ENCODE measurements at places on chromosomes 3 and 15.

GRCh38 chr15:68981941-68982340 is 32.6 kb upstream of the NOX5 start:
- H3K27ac ChIP-seq: no peak overlapping the region
- H3K27me3 ChIP-seq: no peaks in the 10 kb centered on the region
- DNase-seq: no peak
- H3K36me3 ChIP-seq: no peaks in the 10 kb centered on the region

- H3K4me3 ChIP-seq: no peak overlapping the region
- H3K36me3 ChIP-seq: no peaks in the 10 kb centered on the region
- peaks cover 57% of the 10 kb centered on the region for H3K27me3 ChIP-seq
- DNase-seq: peak; percentile 56
- peaks cover 9% of the 10 kb centered on the region for H3K4me1 ChIP-seq
Measured at GRCh38 chr15:65981837-65982626, 112.7 kb downstream of the RAB11A start.

GRCh38 chr3:88291486-88291885 is 141.7 kb downstream of the C3orf38 start:
- H3K27ac ChIP-seq: no peak overlapping the region
- no peaks in the 10 kb centered on the region for H3K4me1 ChIP-seq
- H3K27me3 ChIP-seq: no peaks in the 10 kb centered on the region
- no peak overlapping the region for H3K4me3 ChIP-seq
- no peak for DNase-seq

GRCh38 chr15:66765478-66766281 is 63.6 kb downstream of the SMAD6 start:
- H3K27ac ChIP-seq: peak overlapping the region; percentile 37
- H3K27me3 ChIP-seq: peaks cover 15% of the 10 kb centered on the region
- peaks cover 90% of the 10 kb centered on the region for H3K4me1 ChIP-seq
- H3K4me3 ChIP-seq: no peak overlapping the region

DNA sequence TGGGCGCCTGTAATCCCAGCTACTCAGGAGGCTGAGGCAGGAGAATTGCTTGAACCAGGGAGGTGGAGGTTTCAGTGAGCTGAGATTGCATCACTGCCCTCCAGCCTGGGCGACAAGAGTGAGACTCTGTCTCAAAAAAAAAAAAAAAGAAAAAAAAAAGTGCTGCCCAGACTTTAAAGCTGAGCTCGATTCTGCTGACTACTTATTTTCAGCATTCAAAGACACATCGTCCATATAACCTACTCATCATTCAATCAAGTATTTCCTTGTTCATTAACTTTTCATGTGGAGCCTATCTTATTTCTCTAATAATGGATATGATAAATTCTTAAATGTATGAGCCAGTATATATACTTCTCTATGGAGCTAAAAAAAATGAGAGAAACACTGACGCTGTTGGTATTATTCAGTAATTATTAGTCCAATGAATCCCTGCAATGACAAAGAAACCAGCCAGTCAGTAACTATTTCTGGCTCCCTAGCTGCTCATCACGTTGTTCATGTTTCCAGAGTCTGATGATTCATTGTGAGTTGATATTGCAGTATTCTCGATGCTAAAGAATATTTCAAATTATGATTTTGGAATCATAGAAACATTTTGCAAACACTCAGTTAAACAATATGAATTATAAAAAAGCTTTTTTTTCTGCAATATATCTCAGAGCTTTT is 111.9 kb downstream of the RAP2B start:
- H3K27ac ChIP-seq: no peak overlapping the region
- H3K27me3 ChIP-seq: no peaks in the 10 kb centered on the region
- no peak overlapping the region for H3K4me3 ChIP-seq
- no peak for DNase-seq
- no peaks in the 10 kb centered on the region for H3K36me3 ChIP-seq
- H3K4me1 ChIP-seq: no peaks in the 10 kb centered on the region

DNA sequence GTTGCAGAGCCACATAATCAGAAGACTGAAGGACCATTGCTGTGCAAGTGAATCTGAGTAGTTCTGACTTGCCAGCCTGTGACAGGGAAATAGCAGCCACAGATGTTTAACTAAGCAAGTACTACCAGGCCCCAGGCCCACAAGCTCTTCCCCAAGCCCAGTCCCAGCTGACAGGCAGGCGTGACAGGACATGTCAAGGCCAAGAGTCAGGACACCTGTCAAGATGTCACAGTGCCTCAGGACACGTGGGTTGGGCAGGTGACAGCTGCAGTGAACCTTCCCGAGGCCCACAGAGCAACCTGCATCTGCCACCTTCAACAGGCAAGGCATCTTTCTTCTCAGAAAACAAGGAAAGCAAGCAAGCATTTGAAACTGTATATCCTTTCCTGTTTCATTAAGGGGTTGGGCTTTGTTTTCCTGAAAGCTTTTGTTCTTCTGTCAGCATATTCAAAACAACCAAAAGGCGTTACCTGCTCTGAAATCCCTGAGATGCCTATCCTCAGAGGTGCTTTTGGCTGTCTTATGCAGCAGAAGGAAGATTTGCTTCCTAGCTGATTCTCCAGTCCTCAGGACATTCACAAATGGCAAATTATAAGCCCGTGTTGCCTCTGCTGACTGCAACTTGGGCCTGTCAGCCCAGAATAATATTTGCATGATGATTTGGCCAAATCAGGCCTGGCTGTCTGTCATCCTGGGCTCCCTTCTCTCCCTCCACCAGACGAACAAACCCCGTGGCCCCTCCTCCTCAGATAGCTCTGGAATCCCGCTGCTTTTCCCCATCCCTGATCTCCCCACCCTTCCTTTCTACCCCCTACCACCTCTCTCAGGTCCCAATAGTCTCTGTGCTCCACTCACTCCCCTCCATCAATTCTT is 171.8 kb upstream of the WNT5A start:
- H3K36me3 ChIP-seq: no peaks in the 10 kb centered on the region
- H3K4me1 ChIP-seq: no peaks in the 10 kb centered on the region
- no peak overlapping the region for H3K27ac ChIP-seq
- DNase-seq: no peak

- no peaks in the 10 kb centered on the region for H3K4me1 ChIP-seq
- H3K4me3 ChIP-seq: no peak overlapping the region
- H3K27ac ChIP-seq: no peak overlapping the region
- DNase-seq: no peak
Measured at GRCh38 chr3:121757087-121757811, 7.7 kb upstream of the GOLGB1 start.

DNA sequence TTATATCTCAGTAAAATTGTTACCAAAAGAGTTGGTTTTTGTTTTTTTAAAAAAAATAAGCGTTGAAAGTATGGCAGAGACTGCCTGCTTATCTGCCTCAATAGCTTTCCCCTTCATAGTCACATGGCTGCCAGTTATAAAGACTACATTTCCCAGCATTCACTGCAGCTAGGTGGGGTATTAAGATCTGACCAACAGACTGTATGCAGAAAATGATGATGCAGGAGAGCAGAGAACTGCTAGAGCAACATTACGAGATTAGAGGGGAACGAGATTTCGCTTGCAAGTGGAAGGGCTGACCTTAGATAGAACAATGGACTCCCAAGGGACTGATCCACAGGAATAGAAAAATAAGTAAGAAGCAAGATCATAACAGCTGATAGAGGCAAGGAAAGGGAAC is 14.3 kb downstream of the RHOA start:
- DNase-seq: no peak
- no peaks in the 10 kb centered on the region for H3K27me3 ChIP-seq
- no peak overlapping the region for H3K27ac ChIP-seq
- H3K4me1 ChIP-seq: peaks cover 94% of the 10 kb centered on the region

DNA sequence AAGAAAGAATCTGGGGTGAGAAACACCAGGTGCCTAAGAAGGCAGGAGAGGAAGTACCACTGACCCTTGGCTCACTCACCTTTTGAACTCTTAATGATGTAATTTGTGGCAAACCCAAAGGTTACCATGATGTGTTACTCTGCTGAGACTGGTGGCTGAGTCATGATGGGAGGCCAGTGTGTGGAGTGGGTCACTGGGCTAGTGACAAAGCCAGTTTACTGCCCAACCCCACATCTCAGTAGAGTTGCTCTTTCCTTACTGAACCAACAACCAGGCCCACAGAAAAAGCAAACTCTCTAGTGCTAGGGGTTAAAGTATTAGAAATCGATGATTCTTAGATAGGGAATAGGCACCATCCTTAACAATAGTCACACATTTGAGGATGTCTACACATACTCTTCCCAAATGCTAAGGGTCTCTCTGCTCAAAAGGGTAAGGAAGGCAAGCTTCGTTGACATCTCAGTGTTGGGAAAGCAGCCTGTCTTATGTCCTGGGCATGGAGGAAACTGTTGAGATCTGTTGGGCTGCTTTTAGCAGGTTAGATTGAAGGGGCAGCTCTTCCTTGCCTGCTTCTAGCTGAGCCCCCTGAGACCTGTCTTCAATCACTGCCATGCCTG is 3.1 kb downstream of the RBP2 start:
- H3K4me3 ChIP-seq: no peak overlapping the region
- H3K27ac ChIP-seq: no peak overlapping the region
- H3K27me3 ChIP-seq: no peaks in the 10 kb centered on the region
- no peak for DNase-seq
- no peaks in the 10 kb centered on the region for H3K36me3 ChIP-seq

DNA sequence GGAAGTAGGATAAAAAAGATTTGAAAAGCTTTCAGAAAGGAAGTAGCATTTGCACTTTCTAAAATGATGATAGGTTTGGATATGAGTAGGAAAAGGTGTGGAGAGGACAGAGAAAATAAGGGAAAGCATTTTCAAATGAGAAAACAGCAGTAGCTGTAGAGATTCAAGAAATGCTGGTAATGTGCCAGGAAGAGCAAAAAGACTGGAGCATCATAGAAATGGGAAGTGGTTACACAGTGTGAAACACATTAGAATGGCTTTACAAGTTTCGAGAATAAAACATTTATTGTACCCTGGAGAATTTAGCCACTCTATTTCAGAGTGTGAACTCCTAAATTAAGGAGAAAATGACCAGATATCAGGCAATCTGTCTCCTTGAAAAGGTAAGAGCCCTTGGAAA is 108.3 kb upstream of the CHL1 start:
- no peaks in the 10 kb centered on the region for H3K4me1 ChIP-seq
- no peak for DNase-seq
- H3K27me3 ChIP-seq: no peaks in the 10 kb centered on the region

Data from left lung (tissue), 14 donors.